Activated CD4-positive, alpha-beta T cell treated with anti-CD3 and anti-CD28 coated beads for 24 hours (primary cell): ENCODE measurements at places on chromosomes 7 and 10.

DNA sequence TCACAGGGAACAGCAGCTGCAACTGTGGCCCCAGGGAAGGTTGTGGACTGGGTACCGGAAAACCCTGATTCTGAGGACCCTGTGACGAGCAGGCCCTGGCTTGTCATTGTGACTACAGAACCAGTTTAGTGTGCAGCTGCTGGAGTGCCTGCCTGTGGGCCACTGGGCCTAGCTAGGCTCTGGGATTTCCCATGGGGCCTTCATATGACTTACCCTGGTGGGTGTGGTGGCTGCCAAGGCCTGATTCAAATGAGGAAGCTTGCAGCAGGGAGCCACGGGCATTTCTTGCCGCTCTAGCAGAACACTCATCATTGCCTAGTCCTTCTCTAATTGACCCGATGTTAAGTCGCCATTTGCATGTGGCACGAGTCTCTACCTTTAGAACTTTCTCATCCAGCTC is 14.7 kb upstream of the CAMK2G start:
- no peak for DNase-seq

GRCh38 chr7:97001656-97002554 is 3.4 kb upstream of the DLX6 start:
- DNase-seq, result no peak

GRCh38 chr10:122550983-122551382 is 9.6 kb upstream of the DMBT1 start:
- DNase-seq, result no peak

- DNase-seq, result no peak
Measured at GRCh38 chr7:152663148-152663740, 12.7 kb downstream of the XRCC2 start.

GRCh38 chr10:34250722-34251121 is 564.4 kb downstream of the PARD3 start:
- DNase-seq, result no peak

GRCh38 chr10:26437637-26438461 is at the start of gene APBB1IP:
Gene APBB1IP, plus strand, starts transcription at chr10:26438341. Its CDS starts 53,986 bp downstream, at chr10:26492327.
- peak; percentile 14 for DNase-seq

- no peak for DNase-seq
Measured at GRCh38 chr10:79050896-79051555, 17.7 kb upstream of the ZMIZ1 start.

- DNase-seq, result no peak
Measured at GRCh38 chr7:66920256-66920655, 769 bp upstream of the TMEM248 start.

DNA sequence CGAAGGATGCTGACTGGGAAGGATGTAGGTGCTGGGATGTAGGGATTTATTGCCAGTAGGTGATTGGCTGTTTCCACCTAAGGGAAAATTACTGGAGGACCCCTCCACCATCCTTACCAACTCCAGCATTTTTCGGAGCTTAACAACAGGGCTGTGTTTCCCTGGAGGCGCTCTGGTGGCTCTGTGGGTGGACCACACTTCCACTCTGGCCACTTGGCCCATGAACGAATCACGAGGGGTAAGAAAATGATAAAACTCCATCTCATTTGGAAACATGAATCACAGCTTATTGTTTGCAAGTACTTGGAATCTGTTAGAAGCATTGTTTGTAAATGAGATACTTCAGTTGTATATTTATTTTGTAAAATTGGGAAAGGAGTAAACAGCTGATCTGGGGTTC is 3.0 kb downstream of the DOCK1 start:
- DNase-seq, result no peak

DNA sequence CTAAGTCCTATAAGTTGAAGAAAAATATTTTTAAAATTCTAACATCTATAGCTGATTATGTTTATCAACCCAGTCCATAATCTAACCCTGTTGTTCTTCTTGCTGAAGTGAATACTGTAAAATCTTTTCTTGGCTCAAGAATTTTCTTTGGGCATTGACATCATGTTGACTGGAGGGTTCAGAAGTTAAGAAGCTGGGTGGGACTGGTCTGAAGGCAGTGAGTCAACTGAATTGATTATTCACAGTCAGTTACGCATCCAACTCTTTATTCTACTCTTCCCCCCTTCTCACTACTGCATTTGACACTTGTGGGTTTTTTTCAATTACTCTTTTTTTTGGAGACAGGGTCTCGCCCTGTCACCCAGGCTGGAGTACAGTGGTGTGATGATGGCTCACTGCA is 31.0 kb downstream of the DENND2A start:
- DNase-seq, result no peak

- DNase-seq, result no peak
Measured at GRCh38 chr7:134022286-134022911, 104.7 kb upstream of the LRGUK start.

- DNase-seq, result no peak
Measured at GRCh38 chr7:117126676-117127075, 173.4 kb downstream of the ST7 start.

GRCh38 chr7:150972023-150972468 is 6.1 kb downstream of the KCNH2 start:
- no peak for DNase-seq
